Keratinocyte (primary cell): ENCODE measurements at places on chromosomes 4 and X. TPM values are rescaled to one million over a fixed set of nuclear protein-coding genes. Genes with fewer than 3 reads are reported as not detected.

- DNase-seq, result no peak
Measured at GRCh38 chr4:6926081-6926480, 16.5 kb downstream of the TBC1D14 start.

DNA sequence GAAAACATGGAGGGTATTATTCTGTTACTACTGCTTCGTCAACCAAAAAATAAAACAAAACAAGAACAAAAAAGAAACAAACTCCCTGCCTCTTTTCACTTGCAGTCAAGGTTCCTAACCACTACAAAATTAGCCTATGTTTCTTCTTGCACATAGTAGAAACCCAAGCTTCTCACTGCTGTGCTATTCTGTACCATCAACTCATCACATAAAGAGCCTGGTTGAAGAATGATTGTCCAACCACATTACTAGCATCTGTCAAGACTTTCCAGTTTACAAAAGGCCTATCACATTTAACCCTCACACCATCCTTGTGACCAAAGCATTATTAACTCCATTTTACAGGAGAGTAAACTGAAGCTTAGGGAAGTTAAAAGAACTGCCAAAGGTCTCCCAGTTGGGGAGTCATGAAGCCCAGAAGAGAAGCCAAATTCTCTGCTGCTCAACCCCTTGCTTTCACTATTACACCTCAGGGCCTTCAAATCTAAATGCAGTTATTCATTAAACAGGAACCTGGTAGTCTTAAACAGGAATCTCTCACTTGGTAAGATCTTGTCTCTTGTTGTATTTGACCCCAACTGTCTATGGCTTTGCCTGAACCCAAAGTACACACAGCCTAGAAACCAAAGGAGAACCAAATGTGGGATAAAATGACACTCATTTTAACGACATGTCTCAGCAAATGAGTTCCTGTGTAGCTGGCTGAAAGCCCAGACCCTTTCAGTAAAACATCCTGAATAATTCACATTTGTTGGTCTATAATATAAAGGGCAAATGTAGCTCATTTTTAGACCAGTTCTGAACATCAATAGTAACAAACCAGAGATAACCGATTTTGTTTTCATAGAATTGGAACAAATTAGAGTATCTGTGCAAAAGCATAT is 8.6 kb downstream of the F9 start:
- no peak for DNase-seq

Gene RAB40A
- polyA plus RNA-seq, result 0.02 to 0.63 TPM (median 0.33 TPM) in 3 replicates

Gene C1QTNF7
- polyA plus RNA-seq, result not detected in 3 replicates

Gene CSN1S1
- not detected in 3 replicates for polyA plus RNA-seq

- DNase-seq, result no peak
Measured at GRCh38 chr4:16157609-16158503, 68.4 kb downstream of the TAPT1 start.

DNA sequence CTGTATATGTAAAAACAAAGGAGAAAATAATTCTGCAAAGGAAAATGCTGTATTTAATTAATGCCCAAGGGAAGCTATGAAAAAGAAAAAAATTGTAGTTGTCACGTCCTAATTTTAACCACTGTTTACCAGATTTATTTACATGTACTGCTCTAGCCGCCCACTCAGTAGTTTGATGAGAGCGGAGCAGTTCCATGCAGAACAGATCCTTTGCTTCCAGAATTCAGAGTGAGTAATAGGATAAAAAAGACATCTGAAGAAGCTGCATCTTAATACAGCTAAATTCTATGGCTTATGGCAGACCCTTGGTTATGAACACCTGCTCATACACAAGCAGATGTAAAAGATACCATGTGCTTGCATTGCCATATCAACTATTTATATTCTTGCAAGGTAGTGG is 287.0 kb downstream of the GASK1B start:
- DNase-seq, result no peak

GRCh38 chr4:4260185-4260751 is 12.2 kb upstream of the TMEM128 start:
- no peak for DNase-seq

DNA sequence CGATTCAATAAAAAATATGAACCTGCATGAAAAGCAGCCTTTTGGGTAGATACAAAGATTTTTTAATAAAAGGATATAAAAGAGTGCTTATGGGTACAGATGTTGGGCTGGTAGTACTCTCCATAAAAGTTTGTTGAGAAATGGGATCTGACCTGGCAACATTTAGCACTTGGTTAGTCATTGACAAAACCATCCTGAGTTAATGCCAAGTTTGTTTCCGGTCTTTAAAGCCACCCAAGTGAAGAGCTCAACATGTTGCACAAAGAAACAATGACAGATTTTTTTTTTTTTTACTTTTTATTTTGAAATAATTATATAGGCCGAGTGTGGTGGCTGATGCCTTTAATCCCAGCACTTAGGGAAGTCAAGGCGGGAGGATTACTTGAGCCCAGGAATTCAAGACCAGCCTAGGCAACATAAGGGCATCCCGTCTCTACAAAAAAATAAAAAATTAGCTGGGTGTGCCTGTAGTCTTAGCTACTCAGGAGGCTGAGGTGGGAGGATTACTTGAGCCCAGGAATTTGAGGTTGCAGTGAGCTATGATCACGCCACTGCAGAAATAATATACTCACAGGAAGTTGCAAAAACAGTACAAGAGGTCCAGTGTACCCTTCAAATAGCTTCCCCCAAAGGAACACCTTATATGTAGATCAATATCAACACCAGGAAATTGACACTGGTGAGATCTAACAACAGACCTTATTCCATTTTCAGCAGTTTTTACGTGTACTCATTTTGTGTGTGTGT is 16.6 kb downstream of the CHST7 start:
- no peak for DNase-seq

GRCh38 chr4:84063619-84064018 is 435.5 kb downstream of the NKX6-1 start:
- DNase-seq, result no peak
